ENCODE measurements at places on chromosomes 5 and 9.
A peak's percentile ranks its signal among the peaks of the same experiment; 100 is the strongest.

DNA sequence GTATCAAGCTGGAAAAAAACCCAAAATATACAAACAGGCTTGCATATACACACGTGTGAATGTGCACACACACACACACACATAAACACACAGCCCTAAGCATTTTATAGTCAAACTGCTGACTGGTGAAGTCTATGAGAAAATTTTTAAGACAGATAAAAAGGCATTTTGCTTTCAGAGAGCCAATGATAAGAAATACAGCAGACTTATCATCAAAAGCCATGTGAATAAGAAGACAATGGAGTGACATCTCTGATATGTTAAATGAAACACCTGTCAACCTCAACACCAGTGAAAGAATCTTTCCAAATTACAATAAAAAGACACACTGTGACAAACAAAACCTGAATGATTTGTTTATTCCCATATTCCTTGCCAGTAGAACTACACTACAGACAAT, 233.3 kb downstream of the CDH9 start:
- DNase-seq = no peak

DNA sequence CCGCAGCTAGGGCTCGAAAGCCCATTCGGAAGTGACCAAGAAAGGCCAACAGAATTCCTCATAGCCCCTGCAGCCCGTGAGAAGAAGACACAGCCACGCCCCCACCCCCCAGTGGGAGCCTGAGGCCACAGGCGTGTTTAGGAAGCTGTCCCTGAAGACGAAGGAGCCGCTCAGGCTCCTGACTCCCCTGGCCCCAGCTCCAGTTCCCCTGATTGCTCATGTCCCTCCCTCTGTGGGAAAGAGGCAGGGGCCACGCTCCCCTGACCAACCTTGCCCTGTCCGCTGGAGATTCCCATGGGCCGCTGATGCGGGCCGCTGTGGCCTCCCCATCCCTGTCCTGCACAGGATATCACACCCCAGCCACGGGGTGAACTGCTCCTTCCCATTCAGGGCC, 13.6 kb downstream of the ROPN1L start:
- DNase-seq = no peak

DNA sequence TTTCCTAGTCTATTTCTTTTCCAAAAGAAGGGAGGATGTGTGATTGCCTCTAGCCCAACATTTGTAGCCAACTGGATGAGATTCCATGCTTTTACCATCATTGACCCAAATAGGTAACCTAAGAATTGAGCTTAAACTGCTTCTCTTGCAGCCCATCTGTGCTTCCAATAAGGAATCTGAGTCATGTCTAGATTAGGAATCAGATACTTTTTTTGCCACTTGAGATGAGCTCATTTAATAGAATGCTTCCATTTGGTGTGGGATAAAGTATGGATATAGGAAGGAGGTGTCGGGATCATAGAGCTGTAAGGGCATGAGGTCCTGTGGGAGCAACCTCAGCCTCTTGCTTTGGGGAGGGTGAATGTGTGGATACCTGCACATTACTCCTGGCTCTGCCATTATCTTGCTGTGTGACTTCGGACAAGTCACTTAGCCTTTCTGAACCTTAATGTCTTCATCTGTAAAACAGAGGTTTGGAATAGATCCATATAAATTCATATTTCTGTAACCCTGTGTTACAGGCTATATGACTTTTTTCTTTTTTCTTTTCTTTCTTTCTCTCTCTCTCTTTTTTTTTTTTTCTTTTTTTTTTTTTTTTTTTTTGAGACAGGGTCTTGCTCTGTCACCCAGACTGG, 56.2 kb downstream of the MAP1B start:
- no peak for DNase-seq

GRCh38 chr9:86352440-86353077, 1.7 kb downstream of the TUT7 start:
- peak; percentile 32 for DNase-seq

DNA sequence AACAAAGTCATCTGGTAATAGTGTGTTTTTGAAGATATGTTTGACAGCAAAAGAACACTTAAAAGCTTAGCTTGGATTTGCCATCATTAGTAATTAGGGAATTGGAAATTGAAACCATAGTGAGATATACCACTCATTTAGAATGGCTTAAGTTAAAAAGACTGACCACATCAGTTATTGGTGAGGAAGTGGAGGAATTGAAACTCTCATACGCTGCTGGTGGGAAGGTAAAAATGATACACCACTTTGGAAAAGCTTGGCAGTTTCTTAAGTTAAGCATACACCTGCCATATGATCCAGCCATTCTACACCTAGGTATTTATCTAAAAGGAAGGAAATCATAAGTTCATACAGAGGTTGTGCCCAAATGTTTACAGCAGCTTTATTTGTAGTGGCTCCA, 213.2 kb downstream of the TRIO start:
- DNase-seq = no peak

All from GM20000 (cell line).